ENCODE measurements at places on chromosomes 7 and 10. TPM values are rescaled to one million over a fixed set of nuclear protein-coding genes. Genes with fewer than 3 reads are reported as not detected.

- no peak for DNase-seq
Measured at GRCh38 chr10:54262726-54263125, 538.3 kb downstream of the PCDH15 start.

GRCh38 chr7:109763611-109764010 lies 1193.9 kb downstream of the DNAJB9 start:
- DNase-seq, result no peak

DNA sequence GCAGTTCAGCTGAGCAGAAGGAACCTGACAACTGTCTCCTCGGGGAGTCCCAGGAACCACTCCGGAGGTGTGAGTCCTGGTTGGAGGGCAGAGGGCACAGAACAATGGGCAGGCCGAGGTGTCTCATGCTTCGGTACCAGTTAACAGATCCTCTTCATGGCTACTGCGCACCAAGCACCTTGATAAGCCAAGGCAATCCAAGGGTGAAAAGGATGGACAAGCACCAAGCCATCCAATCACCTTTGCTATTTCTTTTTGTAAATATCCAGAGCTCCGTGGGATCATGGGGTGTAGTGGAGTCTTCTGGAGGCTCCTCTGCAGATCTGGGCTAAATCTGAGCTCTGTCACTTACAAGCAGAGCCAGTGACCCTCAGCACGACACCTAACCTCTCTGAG lies 233.5 kb downstream of the WDR11 start:
- DNase-seq, result no peak

DNA sequence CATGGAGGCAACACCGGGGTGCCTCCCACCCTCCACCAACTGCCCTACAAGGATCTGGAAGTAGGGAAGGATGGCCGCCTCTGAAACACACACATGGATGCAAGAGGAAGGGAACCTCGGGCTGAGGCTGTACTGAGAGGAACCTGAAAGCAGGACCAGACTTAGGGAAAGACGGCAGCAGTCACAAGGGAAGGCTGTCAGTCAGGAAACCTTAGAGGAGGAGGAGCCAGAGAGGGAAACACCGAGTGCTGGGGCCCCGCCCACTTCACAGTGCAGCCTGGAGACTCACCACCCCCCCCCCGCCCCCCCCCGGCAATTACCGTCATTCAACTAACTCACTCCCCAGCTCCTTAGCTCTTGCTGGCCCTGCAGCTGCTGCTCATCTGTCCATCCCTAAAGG lies 2.5 kb downstream of the CYREN start:
- peak; percentile 40 for DNase-seq

C10orf143 gene
- polyA plus RNA-seq, result 12.8 TPM

PPP1R3C gene
- not detected for polyA plus RNA-seq

TMEM225B gene
- 0.61 TPM for polyA plus RNA-seq

IGFBP3 gene
- polyA plus RNA-seq, result not detected

DNA sequence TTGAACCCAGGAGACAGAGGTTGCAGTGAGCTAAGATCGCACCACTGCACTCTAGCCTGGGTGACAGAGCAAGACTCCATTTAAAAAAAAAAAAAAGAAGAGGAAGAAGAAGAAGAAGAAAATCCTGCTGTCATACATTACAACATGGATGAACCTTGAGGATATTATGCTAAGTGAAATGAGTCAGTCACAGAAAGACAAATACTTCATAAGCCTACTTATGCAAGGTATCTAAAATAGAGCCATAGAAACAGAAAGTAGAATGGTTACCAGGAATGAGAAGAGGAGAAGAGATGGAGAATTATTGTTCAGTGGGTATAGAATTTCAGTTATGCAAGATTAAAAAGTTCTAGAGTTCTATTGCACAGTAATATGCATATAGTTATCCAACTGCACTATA lies 466.5 kb downstream of the PLXNA4 start:
- DNase-seq, result no peak

DNA sequence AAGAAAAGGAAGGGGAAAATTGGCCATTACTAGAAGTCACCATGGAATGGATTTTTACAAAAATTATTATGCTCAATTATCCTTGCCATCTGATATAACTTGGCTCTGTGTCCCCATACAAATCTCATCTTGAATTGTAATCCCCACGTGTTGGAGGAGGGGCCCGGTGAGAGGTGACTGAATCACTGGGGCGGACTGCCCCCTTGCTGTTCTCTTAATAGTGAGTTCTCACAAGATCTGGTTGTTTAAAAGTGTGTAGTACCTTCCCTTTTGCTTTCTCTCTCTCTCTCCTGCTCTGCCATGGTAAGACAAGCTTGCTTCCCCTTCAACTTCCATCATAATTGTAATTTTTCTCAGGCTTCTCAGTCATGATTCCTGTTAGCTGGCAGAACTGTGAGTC lies 1023.6 kb downstream of the XPNPEP1 start:
- no peak for DNase-seq

CARD11 gene
- polyA plus RNA-seq, result 125 TPM

GRCh38 chr7:136275794-136276193 lies 298.6 kb upstream of the MTPN start:
- DNase-seq, result no peak

DNA sequence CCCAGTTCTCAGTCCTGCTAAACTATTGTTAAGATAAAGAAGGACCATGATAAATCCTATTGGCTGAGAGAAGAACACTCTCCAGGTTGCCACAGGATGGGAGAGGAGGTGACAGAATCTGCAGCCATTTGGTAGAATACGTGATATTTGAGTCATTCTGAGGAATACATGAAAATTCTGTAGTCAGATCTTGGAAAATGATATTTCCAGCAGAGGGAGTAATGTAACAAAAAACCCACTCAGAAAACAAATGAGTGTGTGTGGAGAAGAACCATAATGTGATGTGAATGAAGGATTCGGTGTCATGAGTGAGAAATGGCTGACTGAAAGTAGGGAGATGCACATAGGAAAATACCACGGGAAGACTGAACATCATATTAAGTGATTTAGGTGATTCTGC lies 128.5 kb upstream of the PFKP start:
- no peak for DNase-seq

PPP1R9A gene
- polyA plus RNA-seq, result 1.1 TPM

GRCh38 chr10:60433684-60434083 lies 44.0 kb upstream of the ANK3 start:
- no peak for DNase-seq

DNA sequence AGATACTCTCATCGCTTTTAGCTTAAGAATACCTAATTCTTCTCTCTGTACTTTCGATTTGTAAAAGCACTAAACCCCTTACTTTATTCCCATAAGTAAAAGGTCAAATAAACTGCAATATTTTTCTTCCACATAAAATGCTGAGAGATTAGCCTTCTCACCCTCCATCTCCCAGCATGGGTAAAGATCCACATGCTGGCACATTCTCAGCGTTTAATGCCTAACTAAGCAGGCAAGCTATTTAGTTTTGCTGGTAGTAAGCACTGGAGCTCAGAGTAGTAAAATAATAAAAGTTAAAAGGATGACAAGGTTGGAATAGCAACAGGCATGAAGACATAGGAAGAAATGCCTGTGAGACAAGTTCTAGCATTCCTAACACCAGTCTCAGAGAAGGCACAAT lies 65.9 kb upstream of the NEBL start:
- no peak for DNase-seq

DNA sequence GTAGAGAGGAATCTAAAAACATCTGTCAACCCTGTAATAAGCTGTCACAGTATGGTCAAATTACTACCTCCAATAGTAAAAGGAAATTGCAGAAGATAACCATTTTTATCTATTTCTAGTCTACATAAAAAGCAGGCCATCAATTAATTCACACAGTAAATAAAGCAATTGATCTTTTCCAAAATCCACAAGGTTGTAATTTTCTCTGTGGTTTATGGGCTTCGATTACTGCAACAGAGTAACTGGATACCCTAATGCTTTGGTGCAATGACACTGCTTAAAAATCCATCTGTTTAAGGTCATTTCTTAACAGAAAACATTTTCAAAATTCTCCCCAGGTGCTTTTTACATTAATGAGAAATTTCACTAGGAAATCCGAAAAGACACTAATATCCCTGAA lies 23.9 kb downstream of the ESYT2 start:
- no peak for DNase-seq

ZSWIM8 gene
- 147 TPM for polyA plus RNA-seq

ITIH5 gene
- not detected for polyA plus RNA-seq

All from B cell (primary cell).